ENCODE measurements at places on chromosomes 3 and 15. TPM values are rescaled to one million over a fixed set of nuclear protein-coding genes. Genes with fewer than 3 reads are reported as not detected.
A peak's percentile ranks its signal among the peaks of the same experiment; 100 is the strongest.

DNA sequence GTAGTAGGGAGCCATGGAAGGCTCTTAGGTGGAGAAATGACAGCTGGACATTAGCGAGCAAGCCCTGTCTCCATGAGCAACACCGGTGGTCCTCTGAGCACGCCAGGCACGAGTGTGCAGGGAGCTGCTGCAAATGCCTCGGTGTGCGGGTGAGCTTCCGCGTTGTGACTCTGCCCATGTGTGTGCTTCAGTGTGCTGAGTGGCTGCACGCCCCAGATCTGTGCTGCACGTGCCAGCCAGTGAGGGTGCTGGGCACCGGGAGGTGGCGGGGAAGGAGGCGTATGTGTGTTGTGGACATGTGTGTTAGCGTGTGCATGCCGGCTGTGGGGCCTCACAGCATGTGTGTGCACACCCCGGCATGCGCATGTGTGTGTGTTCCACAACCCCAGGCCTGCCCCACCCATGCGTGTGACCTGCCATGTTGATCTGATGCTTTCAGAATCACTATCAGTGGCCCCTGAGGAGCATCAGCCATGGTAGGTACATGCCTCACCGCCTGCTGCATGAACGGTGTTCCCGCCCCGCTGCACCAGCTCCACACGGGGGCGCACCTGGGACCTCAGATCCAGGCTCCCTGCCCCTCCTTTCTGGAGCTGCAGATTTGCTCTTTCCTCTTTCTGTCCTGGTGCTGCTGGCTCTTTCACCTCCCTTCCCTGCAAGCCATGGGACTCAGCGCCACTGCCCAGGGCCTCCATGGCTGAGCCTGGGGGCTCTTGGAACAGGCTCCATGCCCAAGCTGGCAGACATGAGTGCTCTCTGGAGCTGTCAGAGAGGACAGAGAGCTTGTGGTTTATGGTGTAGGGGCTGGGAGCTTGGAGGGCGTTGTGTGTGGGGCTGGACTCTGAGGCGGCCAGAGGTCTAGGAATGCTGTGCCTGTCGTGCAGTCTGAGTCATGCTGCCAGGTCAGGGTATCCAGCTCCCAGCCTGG is 169.4 kb downstream of the TBC1D2B start:
- H3K27me3 ChIP-seq = no peaks in the 10 kb centered on the region
- no peak overlapping the region for H3K27ac ChIP-seq
- no peak overlapping the region for H3K4me3 ChIP-seq
- no peaks in the 10 kb centered on the region for H3K36me3 ChIP-seq
- peaks cover 12% of the 10 kb centered on the region for H3K4me1 ChIP-seq

DNA sequence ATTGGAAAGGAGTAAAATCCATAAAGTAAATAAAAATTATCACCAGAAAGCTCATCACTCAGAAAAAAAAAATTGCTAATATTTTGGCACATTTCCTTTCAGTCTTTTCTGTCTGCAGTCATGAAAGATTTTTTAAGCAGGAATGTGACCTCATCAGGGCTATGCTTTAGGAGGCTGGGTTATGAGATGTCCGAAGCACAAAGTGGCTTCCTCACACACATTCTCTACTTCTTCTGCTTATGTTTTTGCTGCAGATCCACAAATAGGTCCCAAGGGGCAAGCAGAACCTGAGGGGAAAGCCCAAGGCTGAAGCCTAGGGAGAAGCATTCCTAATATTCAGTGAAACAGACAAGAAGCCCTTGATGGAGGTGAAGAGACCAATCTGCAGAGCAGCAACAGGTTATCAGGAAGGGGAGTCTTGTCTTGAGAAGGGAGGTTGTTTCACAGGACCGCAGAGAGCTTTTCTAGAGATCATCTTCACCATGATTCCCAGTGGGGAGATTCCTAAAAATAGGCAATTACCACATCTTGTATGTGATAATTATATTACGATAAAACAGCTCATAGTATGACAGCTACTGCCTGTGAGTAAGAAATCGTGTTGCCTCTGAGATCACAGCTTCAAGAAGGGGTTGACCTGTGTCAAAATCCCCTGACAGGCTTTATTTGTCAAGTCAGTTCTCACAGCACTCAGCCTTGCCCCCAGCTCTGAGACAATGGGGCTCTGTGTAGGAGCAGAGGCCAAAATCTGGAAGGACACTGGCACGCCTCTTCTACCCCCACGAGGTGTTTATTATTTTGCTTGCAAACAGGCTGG is 60.5 kb downstream of the IGF2BP2 start:
- no peak for DNase-seq
- H3K36me3 ChIP-seq = no peaks in the 10 kb centered on the region
- no peak overlapping the region for H3K27ac ChIP-seq
- no peak overlapping the region for H3K4me3 ChIP-seq

ADIPOQ gene
- total RNA-seq = not detected

ADAMTS7 gene
- total RNA-seq = 0.75 TPM

DNA sequence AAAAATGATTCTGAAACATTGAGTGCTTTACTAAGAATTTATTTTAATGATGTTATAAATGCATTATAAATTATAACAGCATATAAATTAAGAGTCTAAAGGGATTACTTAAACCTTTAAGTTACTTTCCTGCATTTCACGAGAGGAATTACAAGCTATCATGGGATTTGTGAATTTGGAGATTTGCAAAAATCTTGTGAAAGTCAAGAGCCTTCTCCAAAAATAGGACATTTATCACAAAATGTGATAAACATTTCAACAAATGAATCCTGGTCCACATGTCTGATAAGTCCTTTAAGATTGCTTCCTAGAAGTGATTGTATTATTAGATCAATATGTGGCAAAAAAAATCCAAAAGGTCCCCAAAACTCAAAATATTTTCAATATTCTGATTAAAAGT is 154.5 kb downstream of the ATP8B4 start:
- H3K27ac ChIP-seq = no peak overlapping the region
- no peaks in the 10 kb centered on the region for H3K4me1 ChIP-seq
- no peak overlapping the region for H3K4me3 ChIP-seq
- no peak for DNase-seq
- no peaks in the 10 kb centered on the region for H3K27me3 ChIP-seq

- DNase-seq = no peak
- H3K27me3 ChIP-seq = no peaks in the 10 kb centered on the region
- H3K27ac ChIP-seq = no peak overlapping the region
These were observed 459.2 kb upstream of the ARRDC4 start for GRCh38 chr15:97501291-97501690.

DNA sequence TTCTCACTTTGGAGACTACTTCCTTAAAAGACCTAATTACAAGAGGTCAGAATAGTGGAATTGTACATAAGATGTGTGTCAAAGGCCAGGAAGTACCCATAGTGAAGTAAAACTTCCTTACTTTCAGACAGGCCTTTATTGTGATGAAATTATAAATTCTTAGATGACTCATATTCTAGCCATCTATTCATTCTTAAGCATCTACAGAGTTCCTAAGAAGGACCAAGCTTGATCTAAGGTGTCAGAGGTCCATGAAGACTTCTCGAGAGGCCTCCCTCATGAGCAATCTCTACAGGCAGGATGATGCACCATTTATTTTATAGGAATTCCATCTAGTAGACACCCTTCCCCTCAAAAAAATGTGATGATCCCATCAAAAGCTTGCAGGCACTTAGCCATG is 493.3 kb downstream of the MAGI1 start:
- no peaks in the 10 kb centered on the region for H3K4me1 ChIP-seq
- DNase-seq = no peak
- H3K4me3 ChIP-seq = no peak overlapping the region
- H3K27ac ChIP-seq = no peak overlapping the region

- H3K36me3 ChIP-seq = no peaks in the 10 kb centered on the region
- H3K27me3 ChIP-seq = no peaks in the 10 kb centered on the region
- H3K4me1 ChIP-seq = no peaks in the 10 kb centered on the region
- no peak for DNase-seq
These were observed 69.7 kb upstream of the TPM1 start for GRCh38 chr15:62972814-62973213.

- H3K36me3 ChIP-seq = no peaks in the 10 kb centered on the region
- no peaks in the 10 kb centered on the region for H3K27me3 ChIP-seq
- no peak overlapping the region for H3K27ac ChIP-seq
- no peaks in the 10 kb centered on the region for H3K4me1 ChIP-seq
- no peak for DNase-seq
These were observed 54.0 kb upstream of the GADL1 start for GRCh38 chr3:30948426-30948825.

GRCh38 chr3:198071602-198072287 is 111.7 kb downstream of the LMLN start:
- no peaks in the 10 kb centered on the region for H3K36me3 ChIP-seq
- peak; percentile 48 for DNase-seq
- H3K4me1 ChIP-seq = peaks cover 4% of the 10 kb centered on the region
- no peak overlapping the region for H3K27ac ChIP-seq
- H3K27me3 ChIP-seq = no peaks in the 10 kb centered on the region

EXD1 gene
- total RNA-seq = not detected

GRCh38 chr3:184582646-184583577 is 21.3 kb downstream of the EPHB3 start:
- H3K4me1 ChIP-seq = peaks cover 3% of the 10 kb centered on the region
- H3K36me3 ChIP-seq = no peaks in the 10 kb centered on the region
- no peak for DNase-seq
- H3K27ac ChIP-seq = no peak overlapping the region

TCAIM gene
- total RNA-seq = 42.5 TPM

ALDH1L1 gene
- total RNA-seq = not detected

- no peak for DNase-seq
These were observed 103.7 kb downstream of the UACA start for GRCh38 chr15:70659662-70660061.

DNA sequence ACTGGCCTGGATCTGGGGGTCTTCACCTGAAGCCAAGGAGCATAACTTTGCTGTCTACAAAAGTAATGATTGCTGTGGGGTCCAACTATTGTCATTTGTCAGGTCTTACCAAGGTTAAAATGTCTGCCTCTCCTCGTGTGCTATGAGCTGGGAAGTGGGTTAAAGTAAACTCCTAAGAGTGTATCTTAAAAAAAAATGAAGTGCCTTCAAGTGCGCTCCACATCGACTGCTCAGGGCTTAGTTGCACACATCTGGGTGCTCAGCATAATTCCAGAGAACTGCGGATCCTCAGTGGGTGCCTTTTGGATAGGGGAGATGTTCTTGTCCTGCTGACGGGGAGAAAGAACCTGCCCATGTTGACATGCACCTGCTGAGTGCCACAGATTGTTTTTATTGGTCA is 40.9 kb downstream of the EFCAB12 start:
- H3K4me3 ChIP-seq = no peak overlapping the region
- no peak overlapping the region for H3K27ac ChIP-seq
- H3K36me3 ChIP-seq = peaks cover 15% of the 10 kb centered on the region

SLC28A1 gene
- total RNA-seq = not detected

- no peak for DNase-seq
- H3K4me1 ChIP-seq = no peaks in the 10 kb centered on the region
- no peak overlapping the region for H3K4me3 ChIP-seq
- H3K27ac ChIP-seq = no peak overlapping the region
These were observed 18.9 kb downstream of the EBLN2 start for GRCh38 chr3:73080216-73080966.

DNA sequence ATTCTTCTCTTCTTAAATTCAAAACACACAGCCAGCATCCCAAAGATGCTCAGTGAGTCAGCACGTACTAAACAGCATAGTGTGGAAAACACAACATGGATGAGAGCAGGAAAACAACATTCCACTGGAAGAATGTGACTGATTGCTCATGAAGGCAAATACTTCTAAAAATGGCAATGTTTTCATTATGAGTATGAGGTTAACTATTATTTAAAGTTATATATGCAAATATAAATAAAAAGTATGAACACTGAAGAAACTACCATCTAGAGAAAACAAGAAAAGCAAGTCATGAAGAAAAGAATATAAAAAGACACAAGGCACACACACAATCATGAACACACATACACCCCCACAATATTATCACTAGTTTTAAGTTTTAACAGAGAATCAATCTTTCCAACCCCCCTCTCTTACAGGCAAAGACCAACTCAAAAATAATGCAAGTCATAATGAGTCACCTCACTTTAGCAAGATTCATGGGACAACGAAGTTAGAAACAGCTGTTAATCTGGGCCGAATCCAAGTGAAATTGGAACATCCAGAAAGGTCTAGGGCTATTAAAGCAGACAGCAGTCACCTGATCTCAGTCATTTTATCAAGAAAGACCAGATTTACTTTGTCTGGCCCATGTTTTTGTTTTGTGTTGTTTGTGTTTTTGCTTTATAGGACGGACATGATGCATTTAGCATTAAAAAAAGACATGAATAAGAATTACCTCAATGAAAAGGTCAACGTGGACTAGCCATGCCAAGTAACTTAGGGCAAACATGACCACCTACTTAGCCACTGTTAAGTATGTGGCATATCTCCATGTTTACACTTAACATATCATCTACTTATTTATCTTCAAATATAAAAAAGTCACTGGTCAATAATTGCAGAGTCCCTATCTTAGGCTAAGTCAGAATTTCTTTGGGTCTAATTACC is 18.1 kb downstream of the GBE1 start:
- H3K27me3 ChIP-seq = no peaks in the 10 kb centered on the region
- H3K36me3 ChIP-seq = peaks cover 32% of the 10 kb centered on the region
- H3K4me1 ChIP-seq = peaks cover 46% of the 10 kb centered on the region
- DNase-seq = no peak

- no peaks in the 10 kb centered on the region for H3K36me3 ChIP-seq
- H3K4me1 ChIP-seq = no peaks in the 10 kb centered on the region
- no peak overlapping the region for H3K4me3 ChIP-seq
- no peak for DNase-seq
- no peak overlapping the region for H3K27ac ChIP-seq
These were observed 1072.7 kb downstream of the EPHA3 start for GRCh38 chr3:90180096-90180495.

DNA sequence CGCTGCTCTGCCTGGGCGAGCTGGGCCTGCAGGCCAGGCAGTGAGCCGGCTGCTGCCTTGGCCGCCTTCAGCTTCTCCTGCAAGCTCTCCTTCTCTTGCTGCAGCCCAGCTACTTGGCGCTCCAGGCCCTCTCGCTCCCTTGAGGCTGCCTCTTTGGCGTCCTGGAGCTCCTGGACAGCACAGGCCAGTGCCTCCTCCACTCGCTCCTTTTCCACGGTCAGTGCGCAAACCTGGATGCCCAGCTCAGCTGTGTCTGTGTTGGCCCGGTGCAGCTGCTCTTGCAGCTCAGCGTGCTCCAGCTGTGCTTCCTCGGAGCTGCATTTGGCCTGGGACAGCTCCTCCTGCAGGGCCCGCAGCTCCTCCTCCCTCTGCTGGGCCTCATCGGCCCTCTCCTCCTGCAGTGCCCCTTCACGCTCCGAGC is 23.1 kb downstream of the CXCR6 start:
- no peak overlapping the region for H3K4me3 ChIP-seq
- peaks cover 5% of the 10 kb centered on the region for H3K4me1 ChIP-seq
- no peak for DNase-seq
- H3K27me3 ChIP-seq = no peaks in the 10 kb centered on the region

PP2D1 gene
- total RNA-seq = not detected

DNA sequence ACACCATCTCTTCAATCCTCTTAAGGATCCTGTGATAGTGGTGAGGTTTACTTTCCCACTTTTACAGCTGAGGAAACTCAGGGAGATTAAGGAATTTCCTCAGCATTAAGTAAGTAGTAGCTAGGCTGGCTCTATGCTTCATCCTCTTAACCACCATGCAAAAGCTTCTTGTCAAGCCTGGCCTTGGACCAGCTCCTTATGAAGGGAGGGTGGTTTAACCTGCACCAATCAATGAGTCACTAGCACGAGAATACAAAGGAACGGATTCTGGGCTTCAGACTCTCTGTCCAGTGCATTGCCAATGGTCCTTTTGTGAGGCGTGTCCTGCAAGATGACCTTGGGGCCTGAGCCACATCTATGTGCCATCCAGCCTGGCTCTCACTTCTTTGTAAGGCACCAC is 202.0 kb upstream of the CFAP20DC start:
- H3K4me3 ChIP-seq = no peak overlapping the region
- no peaks in the 10 kb centered on the region for H3K27me3 ChIP-seq
- H3K27ac ChIP-seq = no peak overlapping the region
- DNase-seq = no peak

STRA6 gene
- total RNA-seq = not detected

Data from Karpas-422 (cell line).